ENCODE measurements at places on chromosomes 4 and X.

- DNase-seq = no peak
These were observed 51.4 kb downstream of the NALF2 start for GRCh38 chrX:69555481-69556041.

- DNase-seq = peak; percentile 11
These were observed 254.5 kb upstream of the RPS6KA3 start for GRCh38 chrX:20521222-20521621.

DNA sequence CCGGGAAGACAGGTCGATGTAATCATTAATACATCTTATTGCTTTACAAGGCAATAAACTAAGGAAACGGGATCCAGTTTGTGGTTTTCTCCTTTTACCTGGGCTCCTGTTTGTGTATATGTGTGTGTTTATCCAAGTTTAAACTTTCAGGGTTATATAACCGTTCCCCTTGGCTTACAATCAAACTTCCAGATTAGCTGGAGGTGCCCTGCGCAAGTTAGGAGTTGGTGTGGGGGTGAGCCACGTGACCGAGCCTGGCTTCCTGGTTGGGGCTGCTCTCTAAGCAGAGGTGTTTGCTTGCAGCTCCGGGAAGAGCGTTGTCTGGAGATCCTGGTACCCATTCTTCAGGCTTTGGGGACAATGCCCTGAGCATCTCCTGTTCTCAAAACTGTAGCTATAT lies 129.2 kb downstream of the FHDC1 start:
- peak; percentile 17 for DNase-seq

DNA sequence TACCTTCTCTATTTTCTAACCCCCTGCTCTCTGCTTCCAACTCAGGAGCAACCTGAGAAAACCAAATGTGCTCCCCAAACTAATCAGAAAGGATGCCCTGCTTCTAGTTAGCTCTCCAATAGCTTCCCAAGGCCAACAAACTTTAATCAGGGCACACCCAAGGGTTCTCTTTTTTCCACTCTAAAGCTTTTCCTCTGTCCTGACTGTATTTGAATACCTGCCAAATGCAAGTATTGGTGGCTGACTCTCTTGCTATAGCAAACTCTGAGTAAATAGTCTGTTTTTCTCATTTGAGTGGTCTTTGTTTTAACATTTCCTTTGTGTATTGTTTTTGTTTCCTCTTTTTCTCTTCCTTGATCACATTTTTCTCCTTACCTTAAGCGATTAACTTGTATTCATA lies 52.5 kb downstream of the GBA3 start:
- DNase-seq = no peak

- no peak for DNase-seq
These were observed 44.1 kb downstream of the INPP4B start for GRCh38 chr4:142801966-142802365.

GRCh38 chr4:76998251-76998901 lies 48.8 kb downstream of the SEPTIN11 start:
- DNase-seq = no peak

DNA sequence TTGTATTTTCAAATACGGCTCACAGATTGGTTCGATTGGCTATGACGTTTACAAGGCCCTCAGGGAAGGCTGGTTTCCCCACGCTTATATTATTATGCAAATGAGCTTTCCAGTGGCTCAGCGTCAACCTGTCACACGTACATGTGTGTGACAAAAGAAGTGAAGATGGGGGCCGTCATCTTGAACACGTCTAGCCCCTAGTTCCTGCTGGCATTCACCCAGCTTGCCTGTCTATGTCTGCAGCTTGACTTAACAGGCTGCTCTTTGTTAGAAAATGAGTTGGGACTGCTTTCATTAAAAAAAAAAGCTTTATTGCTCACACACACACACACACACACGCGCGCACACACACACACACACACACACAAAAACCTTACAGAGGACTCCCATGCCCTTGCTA lies 283.6 kb upstream of the CTSO start:
- DNase-seq = no peak

DNA sequence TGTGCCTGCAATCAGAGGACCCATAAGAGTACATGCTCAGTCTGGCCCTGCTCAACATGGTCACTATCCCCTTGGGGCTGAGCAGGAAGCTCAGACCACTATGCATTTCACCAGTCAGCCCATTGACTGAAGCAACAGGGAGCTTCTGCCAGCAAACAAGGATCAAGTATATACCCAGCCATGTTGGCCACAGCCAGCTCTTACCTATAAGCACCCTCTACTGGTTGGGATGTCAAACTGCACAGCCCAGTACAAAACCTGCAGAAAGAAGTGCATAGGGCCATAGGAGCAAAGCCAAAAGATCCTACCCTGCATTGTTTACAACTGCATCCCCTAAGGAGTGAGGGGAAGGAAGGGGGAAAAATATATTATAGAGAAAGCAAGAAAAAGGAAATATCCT lies 214.4 kb upstream of the CPEB2 start:
- no peak for DNase-seq
